ENCODE measurements at places on chromosomes 2 and 18.

GRCh38 chr2:3392216-3392615 lies 12.7 kb downstream of the TRAPPC12 start:
- no peak for DNase-seq

DNA sequence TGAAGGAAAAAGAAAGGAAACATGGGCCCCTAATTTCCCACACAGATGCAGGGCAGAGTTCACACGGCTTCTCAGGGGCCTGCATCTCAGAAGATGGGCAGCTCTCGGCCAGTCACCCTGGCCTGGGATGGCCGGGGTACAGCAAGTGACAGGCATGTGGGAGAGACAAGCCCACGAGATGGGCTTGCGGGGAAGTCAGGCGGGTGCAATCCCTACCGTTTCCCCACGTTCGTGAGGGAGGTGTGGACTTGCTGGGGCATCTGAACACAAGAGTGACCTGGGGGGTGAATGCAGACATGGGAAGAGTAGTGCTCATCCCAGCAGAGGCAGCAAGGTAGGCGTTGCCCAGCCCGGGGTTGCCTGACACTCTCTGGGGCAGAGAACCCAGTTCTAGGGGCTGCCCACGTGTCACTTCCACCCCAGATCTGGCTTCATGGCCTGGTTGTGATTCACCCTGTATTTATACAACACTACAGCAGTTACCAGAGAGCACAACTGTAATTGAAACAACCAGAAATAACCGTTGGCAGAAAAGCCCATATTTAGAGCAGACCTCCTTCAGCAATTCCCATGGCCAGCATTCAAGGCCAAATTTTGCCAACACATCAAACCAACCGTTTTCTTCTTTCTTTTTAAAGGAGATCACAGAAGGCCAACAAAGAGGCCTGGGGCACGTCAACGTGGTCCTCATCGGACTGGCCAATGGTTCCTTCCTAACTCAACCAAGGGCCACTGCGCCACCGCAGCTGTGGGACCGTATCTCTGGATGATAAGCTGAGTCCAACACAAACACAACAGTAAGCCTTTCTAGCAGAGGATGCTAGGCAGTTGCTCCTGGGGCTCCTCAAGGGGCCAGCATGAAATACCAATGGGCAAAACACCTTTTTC lies 58.4 kb downstream of the PARD6G start:
- no peak for DNase-seq

- DNase-seq = no peak
Measured at GRCh38 chr2:62641410-62641843, 64.1 kb upstream of the EHBP1 start.

DNA sequence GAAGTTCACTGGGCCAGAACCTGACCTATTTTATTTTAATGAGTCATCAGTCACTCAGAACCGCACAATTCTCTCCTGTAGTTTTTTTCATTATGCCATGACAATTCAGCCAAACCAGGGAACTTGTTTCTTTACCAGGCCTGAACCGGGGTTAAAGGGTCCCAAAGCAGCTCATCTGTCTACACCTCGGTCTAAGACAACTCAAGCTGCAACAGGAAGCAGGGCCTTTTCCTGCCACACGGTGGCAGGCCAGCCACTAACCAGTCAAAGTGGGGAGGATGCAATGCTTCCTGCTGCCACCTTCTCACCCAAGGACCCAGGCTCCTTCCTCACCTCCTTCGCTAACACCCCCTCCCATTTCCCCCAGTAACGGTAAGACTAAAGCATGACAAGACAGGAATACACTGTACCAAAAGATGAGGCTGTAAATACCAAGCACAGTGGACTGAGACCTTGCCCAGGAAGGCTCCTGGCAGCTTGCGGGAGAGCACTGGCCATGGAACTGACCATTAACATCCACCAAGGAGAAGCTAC lies 56.7 kb upstream of the ACKR3 start:
- peak; percentile 78 for DNase-seq

- DNase-seq = no peak
Measured at GRCh38 chr2:187529977-187530721, 24.1 kb downstream of the TFPI start.

DNA sequence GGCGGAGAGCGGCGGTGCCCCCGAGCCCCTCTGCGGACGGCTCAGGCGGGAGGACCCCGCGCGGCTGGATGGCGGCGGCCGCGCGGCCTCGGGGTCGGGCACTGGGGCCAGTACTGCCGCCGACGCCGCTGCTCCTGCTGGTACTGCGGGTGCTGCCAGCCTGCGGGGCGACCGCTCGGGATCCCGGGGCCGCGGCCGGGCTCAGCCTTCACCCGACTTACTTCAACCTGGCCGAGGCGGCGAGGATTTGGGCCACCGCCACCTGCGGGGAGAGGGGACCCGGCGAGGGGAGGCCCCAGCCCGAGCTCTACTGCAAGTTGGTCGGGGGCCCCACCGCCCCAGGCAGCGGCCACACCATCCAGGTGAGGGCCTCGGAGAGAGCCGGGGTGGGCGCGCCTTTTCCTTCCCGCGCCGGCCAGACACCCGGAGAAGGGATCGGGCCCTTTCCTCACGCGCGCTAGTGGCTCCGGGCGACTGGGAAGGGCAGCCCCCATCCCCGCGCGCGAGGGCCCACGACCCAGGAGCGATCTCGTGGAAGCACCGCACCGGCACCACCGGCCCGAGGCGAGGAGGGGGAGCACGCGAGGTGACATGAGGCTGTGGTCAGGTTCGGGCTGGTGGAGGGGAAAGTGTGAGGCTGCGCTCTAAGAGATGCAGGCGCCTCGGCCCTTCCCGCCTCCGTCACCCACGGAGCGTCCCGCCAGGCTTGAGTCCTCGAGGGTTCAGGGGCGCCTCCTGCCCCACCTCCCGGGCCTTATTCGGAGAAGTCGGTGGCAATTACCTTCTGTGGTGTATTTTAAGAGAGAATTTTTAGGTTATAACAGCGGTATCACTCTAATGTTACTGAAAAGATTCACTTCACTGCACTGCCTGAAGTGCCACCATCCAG lies 607 bp downstream of the LAMA3 start:
- DNase-seq = no peak

DNA sequence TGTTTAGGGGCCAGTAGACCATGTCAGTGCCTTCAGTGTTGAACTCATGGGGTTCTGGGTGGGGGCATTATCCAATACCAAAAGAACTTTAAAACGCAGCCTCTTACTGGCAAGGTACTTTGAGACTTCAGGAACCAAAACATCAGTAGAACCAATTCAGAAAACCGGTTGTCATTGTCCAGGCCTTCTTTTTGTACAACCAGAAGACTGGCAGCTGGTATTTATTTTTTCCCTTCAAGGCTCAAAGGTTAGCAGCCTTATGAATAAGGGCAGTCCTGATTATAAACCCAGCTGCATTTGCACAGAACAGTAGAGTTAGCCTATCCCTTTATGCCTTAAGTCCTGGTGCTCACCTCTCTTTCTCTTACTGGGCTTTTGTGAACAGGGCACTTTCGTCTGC lies 113.8 kb upstream of the EML6 start:
- no peak for DNase-seq

DNA sequence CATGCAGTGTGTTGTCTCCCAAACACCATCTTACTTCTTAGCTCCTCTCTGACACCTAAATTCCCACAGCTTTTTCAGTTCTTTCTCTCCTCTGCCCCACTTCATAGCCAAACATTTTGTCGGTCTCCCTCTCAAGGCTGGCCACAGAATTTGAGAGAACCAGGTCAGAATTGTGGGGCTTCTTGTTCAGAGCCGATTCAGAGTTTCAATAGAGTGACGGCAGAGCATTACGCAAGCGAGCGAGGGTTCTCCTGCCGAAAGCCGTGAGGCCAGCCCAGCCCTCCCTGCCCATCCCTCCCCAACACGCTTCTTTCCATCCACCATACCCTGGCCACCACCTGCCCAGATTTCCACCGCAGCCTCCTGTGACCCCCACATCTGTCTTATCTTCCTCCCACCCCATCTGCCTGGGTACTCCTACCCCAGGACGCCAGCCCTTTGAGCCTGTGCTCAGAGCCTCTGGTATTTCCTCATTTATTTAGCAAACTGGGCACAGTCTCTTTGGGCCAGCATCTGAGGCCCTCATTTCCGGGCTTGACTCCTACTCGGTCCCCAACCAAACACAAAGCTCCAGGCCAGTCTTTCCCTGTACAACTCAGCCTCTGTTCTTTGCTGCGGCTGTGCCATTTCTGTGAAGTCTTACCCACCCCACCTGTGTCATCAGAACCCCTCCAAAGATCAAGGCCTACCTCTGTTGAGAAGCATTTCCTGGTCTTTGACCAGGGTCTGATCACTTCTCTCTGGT lies 70.0 kb upstream of the MAP4K4 start:
- no peak for DNase-seq

GRCh38 chr18:49819823-49820671 lies 6.7 kb upstream of the ACAA2 start:
- DNase-seq = peak; percentile 73

GRCh38 chr2:218345491-218346236 lies 11.0 kb upstream of the CATIP start:
- no peak for DNase-seq

DNA sequence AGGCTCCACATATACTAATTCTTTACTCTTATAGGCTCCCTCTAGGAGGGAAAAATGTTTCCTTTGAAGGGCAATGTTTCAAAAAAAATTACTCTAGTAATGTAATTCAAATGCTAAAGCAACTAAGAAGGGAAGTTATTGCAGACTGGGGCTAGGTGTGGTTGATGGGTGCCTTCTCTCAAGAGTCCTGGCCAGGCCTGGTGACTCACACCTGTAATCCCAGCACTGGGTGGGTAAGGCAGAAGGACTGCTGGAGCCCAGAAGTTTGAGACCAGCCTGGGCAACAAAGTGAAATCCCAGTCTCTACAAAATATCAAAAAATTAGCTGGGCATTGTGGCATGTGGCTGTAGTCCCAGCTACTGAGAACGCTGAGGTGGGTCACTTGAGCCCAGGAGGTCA lies 31.2 kb upstream of the CDKL4 start:
- DNase-seq = no peak

GRCh38 chr2:96815326-96816126 lies 542 bp upstream of the CNNM3 start:
- DNase-seq = no peak

DNA sequence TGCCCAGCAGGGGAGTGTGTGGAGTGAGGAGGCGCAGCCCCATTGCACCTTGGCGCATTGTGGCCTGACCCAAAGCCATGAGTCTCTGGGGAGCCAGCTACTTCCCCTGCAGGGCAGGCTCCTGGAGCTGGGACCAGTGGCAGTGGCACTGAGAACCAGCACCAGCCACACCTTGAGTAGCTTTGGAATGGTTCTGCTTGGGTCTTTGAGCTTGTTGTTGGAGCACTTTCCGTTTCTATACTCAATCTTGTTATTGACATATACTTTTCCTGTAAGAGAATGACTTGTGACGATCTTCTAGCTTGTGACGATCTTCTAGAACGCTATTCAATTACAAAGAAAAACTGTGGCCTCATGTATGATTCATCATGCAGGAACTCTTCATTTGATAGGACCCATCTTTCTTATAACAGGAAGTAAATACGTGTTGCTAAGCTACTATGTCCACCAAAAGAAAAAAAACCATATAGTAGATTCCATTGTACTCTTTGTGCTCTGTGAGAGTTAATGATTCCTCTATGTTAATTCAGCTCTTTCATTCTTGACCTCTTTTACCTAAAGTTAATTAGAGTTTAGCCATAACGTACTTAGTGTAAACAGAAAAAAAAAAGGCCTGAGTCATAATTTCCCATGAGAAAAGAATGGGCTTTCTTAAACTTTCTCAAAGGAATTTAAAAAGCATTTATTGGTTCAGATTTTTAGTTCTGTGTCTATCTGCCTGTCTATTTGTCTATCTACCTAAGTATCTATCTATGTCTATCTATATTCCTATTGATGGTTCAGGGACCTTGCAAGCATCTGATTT lies 113.1 kb downstream of the GATA6 start:
- peak; percentile 71 for DNase-seq

DNA sequence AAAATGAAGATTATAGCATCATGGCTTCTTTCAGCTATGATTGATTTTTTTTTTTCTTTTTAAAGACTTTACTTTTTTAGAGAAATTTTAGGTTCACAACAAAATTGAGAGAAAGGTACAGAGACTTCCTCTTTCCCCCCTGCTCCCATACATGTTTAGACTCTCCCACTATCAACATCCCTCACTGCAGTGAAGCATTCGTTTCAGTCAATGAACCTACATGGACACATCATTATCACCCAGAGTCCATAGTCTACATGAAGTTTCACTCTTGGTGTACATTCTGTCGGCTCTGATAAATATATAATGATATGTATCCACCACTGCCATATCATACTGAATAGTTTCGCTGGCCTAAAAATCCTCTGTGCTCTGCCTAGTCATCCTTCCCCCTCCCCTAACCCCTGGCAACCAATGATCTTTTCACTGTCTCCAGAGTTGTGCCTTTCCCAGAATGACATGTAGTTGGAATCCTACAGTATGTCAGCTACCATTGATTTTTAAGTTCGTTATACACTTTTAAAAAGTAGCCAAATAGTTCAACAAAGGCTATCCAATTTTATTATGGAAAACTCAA lies 86.8 kb downstream of the GPD2 start:
- no peak for DNase-seq
